BJ (cell line): ENCODE measurements at places on chromosomes 6 and 20.
A peak's percentile ranks its signal among the peaks of the same experiment; 100 is the strongest.

GRCh38 chr6:84137051-84137375, 90.4 kb downstream of the CEP162 start:
- no peak for DNase-seq

GRCh38 chr6:131453803-131454202, 119.2 kb upstream of the ARG1 start:
- no peak for DNase-seq

DNA sequence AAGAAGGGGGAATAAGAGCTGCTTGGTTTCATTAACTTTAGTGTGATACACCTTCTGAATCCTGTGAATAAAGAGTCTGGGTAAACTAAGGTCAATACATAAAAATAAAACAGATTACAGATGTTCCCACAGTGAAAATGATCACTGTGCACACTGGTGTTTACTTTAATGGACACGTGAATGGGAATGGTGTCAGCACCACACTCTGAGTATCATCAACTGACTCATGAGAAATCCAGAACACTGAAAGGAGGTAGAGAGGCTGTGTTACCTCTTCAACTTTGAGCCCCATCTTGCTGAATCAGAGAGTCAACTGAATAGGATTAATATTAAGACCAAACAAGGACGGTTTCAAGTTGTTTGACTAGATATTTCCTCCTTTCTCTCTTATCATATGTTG, 75.0 kb downstream of the ELOVL4 start:
- DNase-seq, result no peak

DNA sequence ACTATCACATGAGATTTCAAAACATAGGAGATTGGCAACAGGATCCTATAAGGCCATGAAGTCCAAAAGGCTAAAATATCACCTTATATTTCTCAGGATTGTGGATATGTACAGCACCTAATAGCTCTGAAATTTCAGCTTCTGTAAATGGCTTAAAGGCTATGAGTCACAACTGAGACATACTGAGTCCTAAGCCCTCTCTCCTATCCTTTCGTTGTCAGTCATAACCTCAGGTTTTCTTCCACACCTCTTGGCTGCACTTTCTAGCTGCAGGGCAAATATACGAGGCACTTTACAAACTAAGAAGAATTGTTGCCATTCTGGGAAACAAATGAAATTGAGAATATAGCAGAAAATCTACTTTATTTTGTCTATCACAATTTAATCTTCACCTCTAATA, 969.9 kb upstream of the EPHA7 start:
- DNase-seq, result no peak

DNA sequence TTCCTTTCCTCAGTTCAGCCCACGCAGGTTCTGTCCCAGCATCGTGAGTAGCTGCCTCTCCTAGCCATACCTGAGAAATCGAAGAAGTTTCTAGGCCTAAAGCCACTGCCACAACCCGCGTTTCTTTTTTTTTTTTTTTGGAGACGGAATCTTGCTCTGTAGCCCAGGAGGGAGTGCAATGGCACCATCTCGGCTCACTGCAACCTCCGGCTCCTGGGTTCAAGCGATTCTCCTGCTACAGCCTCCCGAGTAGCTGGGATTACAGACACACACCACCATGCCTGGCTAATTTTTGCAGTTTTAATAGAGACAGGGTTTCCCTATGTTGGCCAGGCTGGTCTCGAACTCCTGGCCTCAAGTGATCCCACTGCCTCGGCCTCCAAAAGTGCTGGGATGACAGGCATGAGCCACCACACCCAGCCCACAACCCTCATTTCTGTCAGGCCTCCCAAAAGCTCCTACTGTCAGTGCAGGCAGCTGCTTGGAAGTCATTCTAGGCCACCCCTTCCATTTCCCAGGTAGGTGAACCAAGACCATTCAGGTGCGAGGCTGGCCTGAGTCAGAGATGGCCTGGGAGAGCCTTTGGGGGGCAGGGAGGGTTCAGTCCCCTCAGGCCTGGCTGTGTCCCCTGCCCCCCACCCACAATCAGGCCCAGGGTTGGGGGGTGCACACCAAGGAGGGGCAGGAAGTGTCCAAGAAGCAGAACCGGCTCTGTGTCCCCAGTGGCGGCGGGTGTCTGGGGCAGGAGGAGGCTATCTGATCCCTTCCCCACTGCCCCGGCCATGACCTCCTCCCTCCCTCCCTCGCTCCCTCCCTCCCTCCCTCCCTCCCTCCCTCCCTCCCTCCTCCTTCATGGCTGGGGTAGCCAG, 47.2 kb downstream of the NOL4L start:
- no peak for DNase-seq

- DNase-seq, result peak; percentile 4
Measured at GRCh38 chr6:38871741-38872568, 156.8 kb downstream of the DNAH8 start.

DNA sequence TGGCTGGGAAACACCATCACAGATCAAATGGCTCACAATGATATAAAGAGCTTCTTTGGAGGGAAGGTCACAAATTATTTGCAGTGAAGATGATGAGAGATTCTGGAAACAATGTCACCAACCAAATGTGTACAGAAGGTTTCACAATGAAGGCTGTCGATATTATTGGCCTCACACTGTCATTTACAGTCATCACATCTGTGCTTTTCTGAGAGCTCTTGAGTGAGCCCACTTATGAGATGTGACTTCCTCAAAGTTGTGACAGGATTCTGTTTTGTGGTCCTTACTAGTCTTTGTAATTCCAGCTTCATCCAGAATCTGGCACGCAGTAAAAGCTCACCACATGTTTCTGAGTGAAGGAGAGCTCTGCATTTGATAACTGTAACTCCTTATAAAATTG, 133.6 kb downstream of the LMBRD1 start:
- no peak for DNase-seq

GRCh38 chr6:31927242-31927862, at the start of gene C2:
C2 (plus strand) TSS chr6:31927717; CDS start chr6:31927753, 36 bp downstream.
- no peak for DNase-seq

- DNase-seq, result no peak
Measured at GRCh38 chr6:128885381-128885780, 2.4 kb downstream of the LAMA2 start.

DNA sequence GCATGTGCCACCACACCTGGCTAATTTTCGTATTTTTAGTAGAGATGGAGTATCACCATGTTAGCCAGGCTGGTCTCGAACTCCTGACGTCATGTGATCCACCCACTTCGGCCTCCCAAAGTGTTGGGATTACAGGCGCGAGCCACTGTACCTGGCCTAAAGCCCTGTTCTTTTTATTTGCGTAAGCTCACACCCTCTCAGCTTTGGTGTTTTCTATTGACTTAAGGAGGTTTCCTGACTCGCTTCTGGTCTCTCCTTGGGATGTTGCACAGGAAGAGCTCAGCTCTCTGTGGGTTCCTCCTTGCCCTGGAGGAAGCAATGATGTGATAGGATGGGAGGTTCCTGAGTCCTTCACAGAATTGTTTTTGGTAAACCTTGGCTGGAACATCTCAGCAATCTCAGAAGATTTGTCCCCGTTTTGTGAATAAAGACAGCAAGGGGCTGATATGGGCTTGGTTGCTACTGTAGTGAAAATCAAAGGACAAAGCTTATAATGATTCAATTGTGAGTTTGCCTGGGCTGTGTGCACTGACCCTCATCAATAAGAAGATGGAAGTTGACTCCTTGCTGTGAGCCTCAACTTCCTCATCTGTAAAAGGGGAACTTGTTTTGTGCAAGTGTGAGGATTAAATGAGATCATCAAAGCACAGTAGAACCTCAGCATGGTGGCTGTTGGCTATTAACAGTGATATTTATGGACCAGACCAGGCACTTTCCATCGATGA, 27.0 kb downstream of the TOX2 start:
- DNase-seq, result no peak

DNA sequence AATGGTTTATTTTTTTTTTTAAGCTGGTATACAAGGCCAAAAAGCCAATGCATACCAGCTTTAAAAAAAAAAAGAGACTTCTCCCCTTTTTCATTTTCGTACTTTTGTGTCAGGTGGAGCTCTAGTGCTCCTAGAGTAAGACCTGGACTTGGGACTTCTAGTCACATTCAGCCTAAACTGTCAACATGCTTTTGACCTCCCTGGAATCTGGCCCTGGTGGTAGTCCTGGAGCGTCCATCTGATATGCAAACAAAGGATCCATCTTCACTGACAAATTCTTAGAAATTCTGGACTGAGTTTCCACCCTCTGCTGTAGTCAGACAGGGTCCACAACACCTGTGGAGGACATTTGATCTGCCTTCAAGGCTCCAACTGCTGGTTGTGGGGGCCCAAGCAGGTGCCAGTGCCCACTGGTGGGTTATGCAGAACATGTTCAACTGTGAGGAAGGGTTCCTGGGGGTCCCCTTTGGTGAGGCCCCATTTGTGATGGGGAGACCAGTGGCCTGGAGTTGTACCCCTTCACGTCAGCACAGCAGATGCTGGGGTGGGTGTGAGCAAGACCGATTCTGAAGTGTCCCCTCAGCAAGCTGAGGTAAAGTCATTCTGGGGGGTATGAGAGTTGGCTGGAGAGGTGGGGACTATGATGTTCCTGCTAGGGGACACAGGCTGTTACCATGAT, 12.6 kb upstream of the PCMTD2 start:
- DNase-seq, result no peak

DNA sequence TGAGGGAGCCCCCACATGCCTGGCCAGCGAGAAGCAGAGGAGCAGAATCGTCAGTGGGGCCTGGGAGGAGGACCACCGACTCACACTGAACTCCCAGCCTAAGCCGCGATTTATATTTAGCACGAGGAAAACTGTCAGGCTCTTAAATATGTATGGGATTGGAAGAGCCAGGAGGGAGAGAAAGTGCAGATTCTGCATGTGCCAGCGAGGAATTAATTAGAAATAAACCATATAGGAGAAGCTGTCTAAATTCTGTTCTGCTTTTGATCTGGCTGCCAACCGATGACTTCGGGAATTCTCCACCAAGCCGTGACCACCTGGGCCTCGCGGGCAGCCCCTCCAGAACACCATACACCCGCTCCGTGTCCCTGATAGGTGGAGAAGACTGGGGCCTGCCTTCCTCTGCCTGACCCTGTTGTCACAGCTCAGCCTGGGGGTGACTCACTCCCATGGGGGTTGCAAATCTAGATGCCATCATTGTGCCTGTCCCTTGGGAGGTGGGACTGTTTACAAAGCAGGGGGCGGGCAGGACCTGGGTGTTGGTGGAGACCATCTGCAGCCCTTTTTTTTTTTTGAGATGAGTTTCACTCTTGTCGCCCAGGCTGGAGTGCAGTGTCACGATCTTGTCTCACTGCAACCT, 91.1 kb upstream of the PMEPA1 start:
- no peak for DNase-seq

- no peak for DNase-seq
Measured at GRCh38 chr6:158536891-158537798, 22.7 kb upstream of the TMEM181 start.

- no peak for DNase-seq
Measured at GRCh38 chr6:22409486-22409885, 112.7 kb upstream of the PRL start.

DNA sequence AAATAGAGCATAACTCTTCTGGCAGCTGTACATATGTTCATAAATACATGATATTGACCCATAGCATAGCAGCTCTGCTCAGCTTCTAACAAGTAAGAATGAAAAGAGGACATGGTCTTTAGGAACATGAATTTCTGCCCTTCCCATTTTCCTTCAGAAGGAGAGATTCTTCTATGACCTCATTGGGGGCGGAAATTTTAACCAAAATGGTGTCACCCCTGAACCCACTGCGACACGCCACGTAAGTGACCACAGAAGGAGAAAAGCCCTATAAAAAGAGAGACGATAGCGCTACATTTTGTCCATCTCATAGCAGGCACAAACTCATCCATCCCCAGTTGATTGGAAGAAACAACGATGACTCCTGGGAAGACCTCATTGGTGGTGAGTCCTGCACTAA, at the start of gene IL17A:
Gene IL17A, plus strand, starts transcription at position 301 of the 400 bp plus-strand sequence. Its CDS starts 57 bp downstream, at position 358.
- no peak for DNase-seq

GRCh38 chr20:32664678-32665159, 9.0 kb downstream of the C20orf203 start:
- no peak for DNase-seq

DNA sequence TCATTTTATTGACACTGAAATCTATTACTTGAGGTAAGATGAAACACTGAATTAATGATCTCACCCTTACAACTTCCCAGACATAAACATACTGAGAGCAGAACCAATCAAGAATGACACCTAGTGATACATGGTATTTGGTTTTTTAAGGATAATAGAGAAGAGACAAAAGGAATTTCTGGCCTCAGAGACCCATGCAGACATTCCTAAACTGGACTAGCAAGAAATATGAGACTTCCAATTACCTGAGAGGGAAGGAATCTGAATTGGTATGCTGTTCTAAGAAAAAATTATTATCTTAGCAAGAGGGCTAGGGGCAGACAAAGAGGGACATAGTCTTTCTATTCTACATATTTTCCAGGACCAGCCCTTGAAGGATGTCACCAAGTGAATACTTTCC, 141.1 kb downstream of the BMP5 start:
- no peak for DNase-seq

DNA sequence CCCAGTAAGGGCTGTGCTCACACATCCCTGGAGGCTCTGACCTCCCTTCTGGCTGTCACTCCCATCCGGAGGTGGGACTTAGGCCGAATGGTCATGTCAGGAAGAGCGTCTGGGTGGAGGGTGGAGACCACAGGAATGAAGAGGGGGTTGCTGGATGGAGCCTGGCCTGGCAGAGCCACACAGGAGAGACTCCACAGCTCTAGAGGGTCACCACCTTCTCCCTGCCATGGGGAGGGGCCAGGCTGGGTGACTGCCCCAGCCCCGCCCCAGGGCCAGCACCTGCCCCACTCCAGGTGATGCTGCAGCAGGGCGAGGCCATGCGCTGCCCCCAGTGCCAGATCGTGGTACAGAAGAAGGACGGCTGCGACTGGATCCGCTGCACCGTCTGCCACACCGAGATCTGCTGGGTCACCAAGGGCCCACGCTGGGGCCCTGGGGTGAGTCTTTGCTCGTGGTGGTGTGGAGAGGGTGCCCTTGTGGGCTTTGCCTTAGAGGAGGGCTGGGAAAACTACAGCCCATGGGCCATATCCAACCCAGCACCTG, 20.6 kb downstream of the RBCK1 start:
- DNase-seq, result no peak

GRCh38 chr6:53605543-53606235, 59.9 kb downstream of the KLHL31 start:
- no peak for DNase-seq

- DNase-seq, result no peak
Measured at GRCh38 chr20:43383026-43383795, 74.5 kb upstream of the SRSF6 start.

DNA sequence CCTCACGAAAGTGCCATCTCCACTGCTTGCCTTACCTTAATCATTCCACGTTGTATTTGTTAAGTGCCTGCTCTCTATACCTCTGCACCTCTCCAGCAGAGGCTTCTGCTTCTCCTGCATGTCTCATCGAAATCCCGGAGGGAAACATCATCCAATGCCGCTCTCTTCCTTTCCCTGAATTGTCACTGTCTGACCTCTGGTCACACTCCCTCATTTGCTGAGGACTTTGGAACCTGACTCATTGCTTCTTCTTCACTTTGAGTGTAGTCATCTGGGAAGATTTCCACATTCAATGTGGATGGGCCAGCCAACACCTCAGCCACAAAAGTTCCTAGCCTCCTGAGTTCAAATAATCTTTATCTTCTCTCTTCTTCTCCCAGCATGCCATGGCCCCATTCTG, 78.9 kb upstream of the BEND6 start:
- no peak for DNase-seq

GRCh38 chr6:92753956-92754355, 665.4 kb downstream of the EPHA7 start:
- no peak for DNase-seq

GRCh38 chr20:40090236-40090635, 598.8 kb downstream of the MAFB start:
- no peak for DNase-seq
